ENCODE measurements at places on chromosomes 5 and 9. TPM values are rescaled to one million over a fixed set of nuclear protein-coding genes. Genes with fewer than 3 reads are reported as not detected.

- H3K4me3 ChIP-seq = no peak overlapping the region
- H3K4me1 ChIP-seq = no peaks in the 10 kb centered on the region
- H3K27me3 ChIP-seq = no peaks in the 10 kb centered on the region
- H3K36me3 ChIP-seq = no peaks in the 10 kb centered on the region
- DNase-seq = no peak
These were observed 55.4 kb upstream of the PPARGC1B start for GRCh38 chr5:149674686-149675085.

GRCh38 chr5:121890297-121890858 lies 38.7 kb downstream of the FTMT start:
- no peak overlapping the region for H3K4me3 ChIP-seq
- H3K36me3 ChIP-seq = no peaks in the 10 kb centered on the region
- no peaks in the 10 kb centered on the region for H3K4me1 ChIP-seq
- H3K27me3 ChIP-seq = no peaks in the 10 kb centered on the region
- H3K27ac ChIP-seq = no peak overlapping the region
- DNase-seq = no peak

DNA sequence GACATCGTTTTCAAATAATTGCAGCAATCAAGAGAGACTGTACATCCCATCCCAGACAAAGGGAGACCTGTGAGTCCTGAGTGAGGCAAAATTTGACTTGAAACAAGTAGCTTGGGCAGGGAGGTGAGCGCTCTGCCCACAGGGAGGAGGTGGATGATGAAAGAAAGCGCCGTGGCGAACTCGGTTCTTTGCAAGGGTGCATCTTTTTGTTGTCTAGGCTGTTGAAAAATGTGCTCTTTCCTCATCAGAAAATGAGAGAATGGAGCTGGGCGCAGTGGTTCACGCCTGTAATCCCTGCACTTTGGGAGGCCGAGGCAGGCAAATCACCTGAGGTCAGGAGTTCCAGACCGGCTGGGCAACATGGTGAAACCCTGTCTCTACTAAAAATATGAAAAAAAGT lies 150.5 kb downstream of the GAPVD1 start:
- no peak for DNase-seq
- H3K27me3 ChIP-seq = no peaks in the 10 kb centered on the region
- H3K36me3 ChIP-seq = no peaks in the 10 kb centered on the region

- H3K36me3 ChIP-seq = peaks cover 39% of the 10 kb centered on the region
- peak overlapping the region; percentile 93 for H3K27ac ChIP-seq
- peaks cover 12% of the 10 kb centered on the region for H3K4me1 ChIP-seq
- peak overlapping the region; percentile 99 for H3K4me3 ChIP-seq
- no peaks in the 10 kb centered on the region for H3K27me3 ChIP-seq
- DNase-seq = no peak
These were observed 608 bp downstream of the ENTR1 start for GRCh38 chr9:136409557-136410455.

OMD gene
- not detected for total RNA-seq

HMGCS1 gene
- total RNA-seq = 52.8 TPM

GRCh38 chr5:36452424-36453006 lies 150.8 kb upstream of the RANBP3L start:
- H3K27me3 ChIP-seq = no peaks in the 10 kb centered on the region
- H3K36me3 ChIP-seq = no peaks in the 10 kb centered on the region
- H3K4me1 ChIP-seq = no peaks in the 10 kb centered on the region
- no peak for DNase-seq

- H3K27me3 ChIP-seq = no peaks in the 10 kb centered on the region
- no peak overlapping the region for H3K4me3 ChIP-seq
- no peak overlapping the region for H3K27ac ChIP-seq
- 0 out of 2 replicates have a peak, but pooled peaks cover 8% of the 10 kb centered on the region for H3K36me3 ChIP-seq
- DNase-seq = no peak
These were observed 6.1 kb downstream of the TCF7 start for GRCh38 chr5:134120386-134121138.

DNA sequence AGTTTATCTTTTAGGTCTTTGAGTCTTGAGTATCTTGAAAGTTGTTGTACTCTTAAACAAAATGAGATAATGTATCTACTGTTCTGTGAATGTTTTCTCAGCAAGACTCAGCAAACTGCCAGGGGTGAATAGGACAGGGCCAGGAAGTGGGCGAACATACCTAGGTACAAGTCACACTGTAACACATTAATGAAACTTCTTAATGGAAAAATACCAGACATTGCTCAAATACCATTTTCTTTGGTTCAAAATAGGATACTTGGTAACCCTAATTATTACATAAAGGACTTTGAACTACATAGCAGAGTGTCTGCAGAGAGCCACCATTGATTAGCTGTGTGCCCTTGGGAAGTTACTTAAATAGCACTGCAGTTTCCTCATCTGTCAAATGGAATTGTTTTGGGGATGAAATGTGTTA lies 197.5 kb downstream of the ARHGEF28 start:
- peaks cover 10% of the 10 kb centered on the region for H3K4me1 ChIP-seq
- no peak overlapping the region for H3K27ac ChIP-seq
- no peaks in the 10 kb centered on the region for H3K27me3 ChIP-seq
- DNase-seq = no peak
- H3K36me3 ChIP-seq = no peaks in the 10 kb centered on the region

ADGRV1 gene
- total RNA-seq = 6.0 TPM

GRCh38 chr9:36189976-36190375 lies 745 bp upstream of the CLTA start:
- H3K27me3 ChIP-seq = no peaks in the 10 kb centered on the region
- no peak for DNase-seq
- peaks cover 20% of the 10 kb centered on the region for H3K4me1 ChIP-seq

DNA sequence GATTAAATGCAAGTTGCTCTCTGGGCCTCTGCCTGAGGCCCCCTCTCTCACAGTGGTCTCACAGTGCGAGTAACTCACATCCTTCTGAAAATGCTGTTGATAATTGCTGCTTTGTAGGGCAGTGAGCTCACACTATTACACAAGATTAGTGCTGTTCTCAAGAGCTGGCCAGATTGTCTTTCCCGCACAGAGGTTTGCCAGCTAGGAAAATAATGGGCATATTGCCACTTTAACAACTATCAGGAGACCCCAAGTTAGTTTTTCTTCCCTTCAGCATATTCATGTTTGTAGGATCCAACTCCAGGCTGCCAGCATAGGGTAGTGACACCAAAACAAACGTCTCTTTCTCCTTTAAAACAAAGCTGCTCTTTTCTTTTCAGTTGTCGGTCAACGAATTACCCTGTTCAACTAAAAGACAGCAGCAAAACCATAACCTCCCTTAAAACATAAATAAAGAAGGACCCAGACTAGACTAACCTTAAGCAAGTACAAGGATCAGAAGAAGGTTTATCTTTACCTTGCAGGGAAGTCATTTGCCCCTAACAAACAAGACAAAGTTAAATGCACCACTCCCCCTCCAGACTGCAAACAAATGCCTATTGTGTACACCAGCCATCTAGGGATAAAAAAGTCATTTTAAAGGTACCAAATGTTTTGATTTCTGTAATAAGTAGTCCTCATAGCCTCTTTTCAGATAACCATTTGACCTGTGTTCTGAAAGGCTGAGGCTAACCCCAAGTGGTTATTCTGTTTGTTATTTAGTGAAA lies 91.4 kb downstream of the VCAN start:
- no peaks in the 10 kb centered on the region for H3K27me3 ChIP-seq
- no peaks in the 10 kb centered on the region for H3K36me3 ChIP-seq
- DNase-seq = no peak
- peaks cover 8% of the 10 kb centered on the region for H3K4me1 ChIP-seq
- H3K4me3 ChIP-seq = no peak overlapping the region

SLC2A6 gene
- total RNA-seq = 10.7 TPM

LRRC14B gene
- total RNA-seq = not detected

DNA sequence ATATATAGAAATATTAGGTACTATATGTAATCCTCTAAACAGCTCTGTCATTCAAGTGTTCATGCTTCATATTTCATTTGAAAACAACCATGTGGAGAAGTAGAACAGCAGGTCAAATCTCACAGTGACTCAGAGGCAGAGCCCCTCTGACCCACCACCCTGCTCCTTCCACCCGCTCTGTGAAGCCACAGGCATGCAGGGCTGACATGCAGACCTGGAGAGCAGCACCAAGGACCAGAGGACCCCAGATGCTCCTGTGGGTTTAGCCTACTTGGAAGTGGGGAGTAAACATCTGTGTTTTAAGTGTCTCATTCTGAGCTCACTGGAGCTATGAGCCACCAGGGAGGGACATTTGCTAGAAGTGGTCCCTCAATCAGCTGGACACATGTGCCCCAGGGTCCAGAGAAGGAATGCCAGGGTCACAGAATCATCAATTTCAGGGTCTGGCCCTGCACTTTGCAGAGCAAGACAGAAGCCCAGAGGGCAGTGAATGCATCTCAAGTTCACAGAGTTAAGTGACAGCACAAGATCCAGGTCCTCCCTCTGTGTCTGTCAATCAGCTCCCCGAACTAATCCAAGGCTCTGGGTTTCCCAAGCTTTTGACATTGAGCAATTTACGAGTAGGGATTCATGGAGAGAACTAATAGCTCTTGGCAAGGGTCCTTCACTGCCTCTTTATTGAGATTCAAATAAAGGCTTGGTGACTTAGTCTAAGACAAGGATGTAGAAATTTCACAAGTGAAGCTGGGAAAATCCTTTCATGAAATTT lies 441.1 kb downstream of the SEMA5A start:
- no peaks in the 10 kb centered on the region for H3K4me1 ChIP-seq
- DNase-seq = no peak
- H3K4me3 ChIP-seq = no peak overlapping the region
- no peaks in the 10 kb centered on the region for H3K27me3 ChIP-seq
- H3K36me3 ChIP-seq = no peaks in the 10 kb centered on the region
- H3K27ac ChIP-seq = no peak overlapping the region

SPINK6 gene
- not detected for total RNA-seq

DNA sequence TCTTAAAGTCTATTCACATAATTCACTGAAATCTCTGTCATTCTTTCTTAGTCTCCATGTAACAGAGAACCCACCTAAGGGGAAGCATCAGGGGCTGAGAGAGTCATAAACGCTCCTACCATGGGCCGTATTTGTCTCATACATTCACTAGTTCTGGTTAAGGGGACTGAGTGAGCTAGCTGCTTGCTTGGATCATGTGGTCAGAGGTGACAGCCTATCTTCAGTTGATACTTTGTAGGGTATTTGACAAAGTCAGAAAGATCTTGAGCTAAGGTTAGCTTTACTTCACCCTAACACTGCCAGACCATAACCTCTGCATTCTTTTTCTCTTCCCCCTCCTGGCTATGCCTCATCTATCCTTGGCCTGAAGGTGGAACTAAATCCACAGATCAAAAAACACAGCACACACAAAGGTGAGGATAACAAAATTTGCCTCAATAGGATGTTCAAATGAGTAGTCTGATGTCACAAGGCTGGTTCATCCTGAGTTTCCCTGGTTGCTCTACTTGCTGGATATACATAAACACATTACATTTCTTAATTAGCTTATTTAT lies 66.5 kb downstream of the MARCHF3 start:
- H3K4me1 ChIP-seq = no peaks in the 10 kb centered on the region
- DNase-seq = no peak
- no peak overlapping the region for H3K27ac ChIP-seq
- no peaks in the 10 kb centered on the region for H3K36me3 ChIP-seq

Measured in HCT116 (cell line).